ENCODE measurements at places on chromosomes 12 and 14.

DNA sequence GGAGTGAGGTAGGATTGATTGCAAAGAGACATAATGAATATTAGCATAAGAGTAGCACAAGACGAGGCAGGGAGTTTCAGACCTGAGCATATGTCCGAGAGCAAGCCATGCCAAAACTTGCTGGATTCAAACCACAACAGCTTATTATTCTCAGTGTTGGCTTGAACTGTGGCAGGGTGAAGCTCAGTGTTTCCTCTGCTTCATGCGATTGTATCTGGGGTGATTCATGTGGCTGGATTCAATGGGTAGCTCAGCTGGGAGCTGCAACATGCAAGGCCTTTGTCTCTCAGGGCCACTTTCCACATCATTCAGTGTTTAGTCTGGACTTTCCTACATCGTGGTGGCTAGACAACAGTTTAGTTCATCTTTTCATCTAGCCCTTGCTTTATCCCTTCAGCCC is 22.1 kb upstream of the E2F7 start:
- no peak for DNase-seq

DNA sequence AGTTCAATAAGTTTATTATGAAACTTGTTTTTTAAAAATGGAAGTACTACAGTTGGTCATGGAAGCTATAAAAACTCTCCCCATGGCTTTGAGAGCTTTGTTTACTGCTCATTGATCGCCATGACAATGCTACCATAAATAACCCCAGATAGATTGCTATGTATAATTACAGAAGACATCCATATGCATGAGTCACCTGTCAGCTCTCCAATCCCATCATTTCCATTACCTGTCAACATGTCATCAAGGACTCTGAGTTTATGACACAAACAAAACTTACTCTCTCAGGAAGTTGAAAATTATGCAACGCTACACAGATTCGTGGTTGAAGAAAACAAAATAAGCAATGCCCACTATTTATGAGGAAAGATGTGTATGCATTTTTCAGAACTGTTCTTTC is 144.4 kb downstream of the SEC23A start:
- no peak for DNase-seq

GRCh38 chr12:22979854-22980469 is 355.0 kb downstream of the ETNK1 start:
- DNase-seq: no peak

DNA sequence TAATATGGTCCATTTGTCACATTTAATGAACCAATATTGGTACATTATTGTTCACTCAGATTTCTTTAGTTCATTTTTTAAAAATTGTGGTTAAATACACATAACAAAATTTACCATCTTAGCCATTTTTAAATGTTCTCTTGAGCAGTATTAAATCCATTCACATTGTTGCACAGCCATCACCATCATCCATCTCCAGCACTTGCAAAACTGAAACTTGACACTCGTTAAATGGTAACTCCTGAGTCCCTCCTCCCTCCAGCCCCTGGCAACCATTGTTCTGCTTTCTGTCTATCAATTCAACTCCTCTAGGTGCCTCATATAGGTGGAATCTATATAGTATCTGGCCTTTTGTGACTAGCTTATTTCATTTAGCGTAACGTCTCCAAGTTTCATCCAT is 86.4 kb downstream of the ACACB start:
- DNase-seq: no peak

DNA sequence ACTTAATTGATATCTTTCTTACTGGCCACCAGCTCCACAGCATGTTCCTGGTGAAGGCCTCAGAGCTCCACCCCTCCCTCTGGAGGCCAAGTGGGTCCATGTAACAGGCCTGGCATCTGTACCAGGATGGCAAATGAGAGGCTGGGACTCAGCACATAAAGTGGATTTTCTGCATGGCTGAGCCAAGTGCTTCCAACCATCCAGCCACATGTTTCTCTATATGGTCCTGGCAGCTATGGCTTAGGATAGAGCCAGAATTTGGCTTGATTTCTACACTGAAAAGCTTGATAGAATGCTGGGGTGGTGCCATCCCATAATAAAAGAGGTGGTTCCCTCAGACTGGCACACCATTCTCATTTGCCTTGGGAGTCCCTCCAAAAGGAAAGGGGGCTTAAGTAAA is 94.1 kb downstream of the PAX9 start:
- no peak for DNase-seq

- DNase-seq: no peak
Measured at GRCh38 chr12:46492471-46493085, 120.0 kb upstream of the SLC38A2 start.

DNA sequence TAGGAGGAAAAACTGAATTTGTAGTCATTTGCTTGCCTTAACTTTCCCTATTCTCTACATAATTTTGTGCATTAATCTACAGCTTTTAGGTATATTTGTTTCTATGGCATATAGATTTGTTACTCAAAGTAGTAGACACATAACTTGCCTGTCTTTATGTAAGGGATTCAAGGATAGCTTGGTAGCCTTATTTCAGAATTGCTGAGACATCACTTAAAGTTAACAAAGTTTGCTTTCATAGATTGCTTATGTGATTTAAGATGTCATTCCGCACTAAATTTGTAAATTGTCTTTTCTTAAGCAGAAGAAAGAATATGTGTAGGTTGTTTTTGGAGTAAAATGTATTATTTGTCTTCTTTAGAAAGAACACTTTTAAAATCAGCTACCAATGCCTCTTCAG is 477.7 kb upstream of the NOVA1 start:
- no peak for DNase-seq

- DNase-seq: no peak
Measured at GRCh38 chr14:96661244-96661969, 135.8 kb upstream of the VRK1 start.

DNA sequence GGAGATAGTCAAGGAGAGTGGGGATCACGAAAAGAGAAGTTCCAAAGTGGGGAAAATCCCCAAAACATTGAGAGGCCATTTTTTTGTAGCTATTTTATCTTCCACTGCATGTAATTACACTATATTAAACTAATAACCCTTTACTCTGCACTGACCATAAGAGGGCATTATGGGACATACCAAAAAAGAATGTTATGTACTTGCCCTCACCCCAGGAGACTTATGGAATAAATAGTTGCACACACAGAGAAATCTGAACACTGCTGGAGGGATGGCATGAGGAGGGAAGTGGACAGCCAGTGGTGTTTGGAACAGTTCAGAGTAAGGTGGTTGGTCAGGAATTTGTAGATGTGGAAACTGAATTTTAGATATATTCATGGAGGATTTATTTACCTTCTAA is 422.9 kb downstream of the SNAPC1 start:
- DNase-seq: no peak
